Neural progenitor cell (in vitro differentiated cells): ENCODE measurements at places on chromosomes 1 and 21. TPM values are rescaled to one million over a fixed set of nuclear protein-coding genes. Genes with fewer than 3 reads are reported as not detected.

DNA sequence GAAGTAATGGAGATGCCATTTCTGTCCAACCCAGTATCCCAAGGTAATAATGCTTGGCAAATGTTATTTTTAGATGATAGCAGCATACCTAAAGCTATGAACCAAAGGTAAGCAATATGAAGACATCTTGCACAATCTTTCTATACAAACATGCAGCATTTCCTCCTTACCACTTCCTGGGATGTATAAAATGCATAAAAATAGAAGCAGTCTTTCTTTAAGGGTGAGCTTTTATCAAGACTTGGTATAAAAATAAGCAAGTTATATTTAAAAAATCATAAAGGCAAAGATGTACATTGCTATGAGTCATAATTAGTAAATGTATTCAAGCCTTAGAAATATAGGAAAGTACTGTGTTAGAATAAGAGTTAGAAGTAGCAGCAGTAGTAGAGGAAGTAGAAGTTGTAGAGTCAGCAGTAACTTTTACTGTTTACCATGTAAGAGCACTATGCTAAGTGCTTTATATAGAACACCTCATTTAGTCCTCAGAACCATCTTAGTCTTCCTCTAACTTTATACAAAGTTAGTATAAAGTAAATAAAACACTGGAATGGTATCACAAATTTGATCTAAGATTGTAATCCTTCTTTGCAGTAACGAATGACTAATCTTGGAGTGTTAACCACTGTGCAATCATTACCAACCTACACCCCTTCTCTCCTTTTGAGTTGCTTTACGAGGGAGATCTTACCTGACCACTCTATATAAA is 371.3 kb downstream of the VAV3 start:
- no peak for DNase-seq

DNA sequence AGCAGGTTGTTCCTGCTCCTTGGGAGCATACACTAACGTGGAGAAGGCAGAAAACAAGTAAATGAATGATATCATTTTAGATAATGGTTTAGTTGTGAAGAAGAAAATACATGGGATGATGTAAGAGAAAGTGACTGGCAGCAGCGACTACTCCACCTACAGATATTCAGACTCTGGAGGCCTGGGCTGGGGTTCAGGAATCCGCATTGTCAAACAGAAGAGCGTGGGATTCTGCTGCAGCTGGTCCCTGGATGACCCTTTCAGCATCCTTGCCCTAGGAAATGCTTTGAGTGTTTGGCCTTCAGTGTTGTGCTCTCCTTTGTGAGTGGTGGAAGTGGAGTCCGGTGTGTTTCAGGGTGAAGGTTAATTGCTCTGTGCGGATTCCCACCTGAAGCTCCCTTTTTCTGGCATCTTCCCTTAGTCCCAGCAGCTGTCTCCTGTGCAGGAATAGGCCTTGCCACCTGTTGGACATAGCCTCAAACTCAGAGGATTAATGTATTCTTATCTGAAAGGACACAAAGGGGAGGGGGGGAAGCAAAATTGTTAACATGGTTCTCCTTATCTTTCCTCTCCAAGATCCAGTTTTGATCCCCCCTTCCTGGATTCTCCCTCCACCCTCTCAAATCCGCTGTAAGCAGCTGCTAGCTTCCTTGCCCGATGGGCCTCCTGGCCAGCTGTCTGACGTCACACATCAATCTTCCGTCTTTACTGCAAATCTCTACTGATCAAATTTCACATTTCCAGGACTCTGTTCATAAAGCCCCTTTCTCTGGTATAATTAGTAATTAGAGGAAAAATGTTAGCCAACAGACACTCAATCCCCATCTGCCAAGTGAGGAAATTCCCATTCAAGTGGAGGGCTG is 68.3 kb upstream of the SPAG17 start:
- no peak for DNase-seq

The APCS gene
- total RNA-seq: not detected in 2 replicates

- no peak for DNase-seq
Observed at GRCh38 chr1:164772635-164773034, 213.7 kb downstream of the PBX1 start.

DNA sequence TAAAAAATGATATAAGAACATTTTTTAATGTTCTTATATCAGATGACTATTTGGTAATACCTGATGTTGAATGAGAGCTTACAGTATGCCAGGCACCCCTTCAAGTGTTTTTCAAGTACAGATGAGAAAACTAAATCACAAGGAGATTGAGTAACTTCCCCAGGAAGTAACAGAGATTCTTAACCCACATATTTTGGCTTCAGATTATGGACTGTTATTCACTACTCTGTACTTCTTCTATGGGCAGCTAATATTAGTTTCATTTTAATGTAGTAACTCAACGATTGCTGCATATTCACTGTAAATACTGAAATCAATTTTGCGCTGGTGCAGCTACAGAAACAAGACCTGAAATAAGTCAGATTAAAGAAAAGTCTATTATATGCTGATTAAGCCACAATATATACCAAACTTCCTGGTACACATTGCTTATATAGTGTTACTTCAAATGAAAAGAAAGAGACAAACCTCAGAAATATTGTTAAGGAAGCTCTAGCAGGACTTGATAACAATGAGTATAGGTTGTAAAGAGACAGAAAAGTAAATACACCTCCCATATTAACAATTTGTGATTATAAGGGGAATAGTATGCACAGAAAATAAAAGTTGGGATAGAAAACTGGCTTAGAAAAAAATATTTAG is 19.7 kb downstream of the DPYD start:
- no peak for DNase-seq
